ENCODE measurements at places on chromosomes 5 and 9. TPM values are rescaled to one million over a fixed set of nuclear protein-coding genes. Genes with fewer than 3 reads are reported as not detected.

GRCh38 chr5:159257629-159258283 is 5.3 kb upstream of the UBLCP1 start:
- no peak overlapping the region for H3K27ac ChIP-seq
- H3K36me3 ChIP-seq: no peaks in the 10 kb centered on the region

LMAN2 gene
- total RNA-seq: 87.5 TPM

PCDHA9 gene
- 0.07 TPM for total RNA-seq

RLN2 gene
- not detected for total RNA-seq

ZCCHC9 gene
- total RNA-seq: 11.4 TPM

All from gastrocnemius medialis (tissue), 4 donors.